ENCODE measurements at places on chromosomes 7 and 10. TPM values are rescaled to one million over a fixed set of nuclear protein-coding genes. Genes with fewer than 3 reads are reported as not detected.

Gene SLC39A12
- total RNA-seq: not detected

Gene PTF1A
- not detected for total RNA-seq

Gene MMRN2
- 24.7 TPM for total RNA-seq

Gene ESYT2
- 62.3 TPM for total RNA-seq

Gene TMEM213
- total RNA-seq: not detected

Gene AKR1B15
- total RNA-seq: not detected

Gene CCSER2
- total RNA-seq: 17.3 TPM

Gene STEAP1
- 44.6 TPM for total RNA-seq

Gene FAM185A
- total RNA-seq: 8.2 TPM

Gene ITPRID1
- total RNA-seq: not detected

Gene PGAM2
- not detected for total RNA-seq

Gene COL28A1
- total RNA-seq: not detected

Gene ADAMTS14
- total RNA-seq: not detected

Gene SPAM1
- total RNA-seq: not detected

Gene CALML5
- total RNA-seq: not detected

Gene STAG3
- not detected for total RNA-seq

Gene SUGCT
- total RNA-seq: 36.2 TPM

Gene HHEX
- 0.19 TPM for total RNA-seq

Gene KAZALD1
- 0.23 TPM for total RNA-seq

Gene LCOR
- total RNA-seq: 10.4 TPM

Gene HTR5A
- not detected for total RNA-seq

Gene CALCR
- not detected for total RNA-seq

Gene FGL2
- 0.15 TPM for total RNA-seq

Gene C7orf33
- not detected for total RNA-seq

Gene ANKRD2
- total RNA-seq: 1.0 TPM

Gene FAM13C
- total RNA-seq: 0.08 TPM

Gene RBM20
- not detected for total RNA-seq

Gene HK1
- total RNA-seq: 163 TPM

Gene KLF14
- not detected for total RNA-seq

Gene FAM180A
- 0.08 TPM for total RNA-seq

Gene ZNF117
- 0.15 TPM for total RNA-seq

Gene SNX10
- 4.2 TPM for total RNA-seq

Gene NPSR1
- not detected for total RNA-seq

Gene OR2A5
- total RNA-seq: not detected

Gene VGF
- total RNA-seq: 0.08 TPM

Gene SLC18A3
- total RNA-seq: not detected

Gene MRPS16
- total RNA-seq: 62.9 TPM
